ENCODE measurements at places on chromosomes 7 and 10.

DNA sequence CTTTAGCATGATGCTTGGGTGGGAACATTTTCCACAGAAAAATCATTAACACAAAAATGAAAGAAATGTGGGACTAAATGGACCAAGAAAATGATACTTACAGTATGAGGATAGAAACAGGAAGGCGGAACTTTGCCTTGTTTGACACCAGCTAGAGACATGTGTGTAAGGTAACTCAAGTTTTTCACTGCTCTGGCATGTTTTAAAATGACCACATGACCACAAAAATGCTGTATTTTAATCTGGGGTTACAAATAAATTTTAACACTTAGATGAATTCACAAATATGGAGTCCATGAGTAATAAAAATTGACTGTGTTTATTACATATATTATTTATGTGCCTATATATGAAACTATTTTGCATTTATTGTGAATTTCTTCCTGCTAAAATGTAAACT lies 100.9 kb upstream of the PHYHIPL start:
- no peak for DNase-seq

DNA sequence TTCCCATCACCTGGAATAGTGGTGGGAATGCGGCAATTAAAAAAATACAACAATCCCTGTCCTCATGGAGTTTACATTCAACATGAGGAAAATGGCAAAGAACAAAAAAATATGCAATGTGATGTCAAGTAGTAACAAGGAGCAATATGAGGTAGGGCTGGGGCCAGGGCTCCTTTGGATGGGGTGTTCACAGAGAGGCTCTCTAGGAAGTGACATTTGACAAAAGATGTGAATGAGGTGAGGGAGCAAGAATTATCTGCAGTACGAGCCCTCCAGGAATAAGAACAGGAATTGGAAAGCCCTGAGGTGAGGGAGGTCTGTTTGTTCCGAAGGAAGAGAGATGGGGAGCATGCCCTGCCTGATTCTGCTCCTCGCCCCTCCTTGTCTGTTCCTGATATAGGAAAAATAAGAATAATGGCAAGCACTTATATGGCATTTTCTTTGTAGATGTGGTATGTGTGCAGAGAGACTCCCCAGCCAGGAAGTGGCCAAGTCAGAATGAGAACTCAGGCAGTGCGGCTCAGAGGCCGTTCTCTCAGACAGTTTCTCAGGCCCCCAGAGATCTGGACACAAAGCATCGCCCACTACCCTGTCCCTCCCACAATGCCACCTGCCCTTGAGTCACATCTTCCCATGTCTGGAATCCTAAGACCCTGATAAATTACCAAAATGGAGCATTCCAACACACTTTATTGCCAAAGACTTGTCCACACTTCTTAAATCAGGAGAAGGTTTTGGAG lies 105.6 kb downstream of the APBB1IP start:
- DNase-seq, result no peak

DNA sequence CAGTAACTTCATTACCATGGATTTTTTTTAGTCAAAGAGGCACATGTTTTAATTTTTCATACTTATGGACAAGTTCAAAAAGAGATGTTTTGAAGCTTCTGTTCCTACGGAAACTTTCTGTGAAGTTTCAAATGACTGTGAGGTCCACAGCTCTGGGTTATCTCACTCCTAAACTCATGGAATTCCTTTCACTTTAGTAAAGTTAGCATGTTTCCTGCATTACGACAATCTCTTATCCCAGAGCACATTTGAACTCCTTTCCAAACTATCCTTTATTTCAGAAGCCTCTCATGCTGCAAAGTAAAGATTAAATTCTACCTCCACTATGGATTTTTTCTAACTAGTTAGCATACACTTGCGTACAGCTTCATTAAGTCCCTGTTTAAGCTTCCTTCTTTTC lies 15.3 kb upstream of the ADD3 start:
- DNase-seq, result no peak

DNA sequence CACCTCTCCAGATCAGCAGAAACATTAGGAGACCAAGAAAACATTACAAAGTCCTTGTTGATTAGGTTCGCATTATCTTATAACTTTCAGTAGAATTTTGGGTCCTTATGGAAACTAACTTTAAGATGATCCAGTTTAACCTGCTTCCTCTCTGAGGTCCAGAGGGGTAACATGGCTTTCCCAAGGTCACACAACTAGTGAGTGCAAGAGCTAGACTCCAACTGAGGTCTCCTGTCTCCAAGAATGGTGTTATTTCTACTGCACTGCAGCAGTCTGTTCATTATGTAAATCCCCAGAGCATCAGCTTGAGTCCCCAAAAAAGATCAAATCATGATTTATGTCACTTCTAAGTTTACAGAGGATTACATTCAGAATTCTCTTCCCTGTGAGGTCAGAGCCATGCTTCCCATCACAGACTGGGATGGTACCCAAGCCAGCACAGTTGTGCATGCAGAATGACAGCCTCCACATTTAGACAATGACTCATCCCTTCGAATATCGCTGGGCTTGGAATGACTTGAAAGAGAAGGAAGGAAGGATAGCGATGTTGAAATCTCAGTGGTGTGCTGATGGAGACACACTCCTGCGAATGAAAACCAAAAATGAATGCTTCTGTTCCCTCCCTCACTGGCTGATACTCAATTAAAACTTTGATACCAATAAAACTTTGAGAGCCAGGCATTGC lies 163.1 kb upstream of the PLXNA4 start:
- DNase-seq, result peak; percentile 89

DNA sequence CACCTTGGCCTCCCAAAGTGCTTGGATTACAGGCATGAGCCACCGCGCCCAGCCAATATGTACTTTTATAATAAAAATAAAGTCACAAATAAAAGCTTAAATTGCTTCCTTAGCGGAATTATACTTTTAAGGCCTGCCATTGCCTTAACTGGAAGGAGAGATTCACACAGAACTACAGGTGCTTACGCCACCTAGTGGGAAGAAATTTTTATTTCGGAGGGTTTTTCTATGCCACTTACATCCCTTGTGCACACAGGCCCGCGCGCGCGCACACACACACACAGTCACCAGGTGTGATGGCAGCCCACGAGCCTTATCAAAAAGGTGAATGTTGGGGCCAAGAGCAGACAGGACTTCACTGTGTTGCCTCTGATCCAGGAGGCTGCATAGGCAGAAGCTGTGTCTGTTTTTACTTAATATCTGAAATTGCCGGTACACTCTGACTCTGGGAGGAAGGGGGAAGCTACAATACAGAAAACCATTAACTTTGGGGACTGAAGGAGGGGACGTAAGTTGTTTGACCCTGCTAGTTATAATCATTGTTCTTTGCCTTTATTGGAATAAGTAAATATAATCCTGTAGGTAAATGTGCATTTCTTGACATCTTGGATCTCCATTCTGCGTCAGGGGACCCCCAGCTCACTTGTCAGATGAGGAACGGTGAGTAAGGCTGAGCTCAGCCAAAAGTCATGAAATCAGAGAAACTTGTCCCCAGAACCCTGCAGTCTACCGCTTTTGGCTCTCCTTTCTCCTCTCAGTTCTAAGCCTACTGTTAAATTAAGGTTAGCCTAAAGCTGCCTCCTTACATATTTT lies 87.1 kb downstream of the SLC16A9 start:
- peak; percentile 44 for DNase-seq

DNA sequence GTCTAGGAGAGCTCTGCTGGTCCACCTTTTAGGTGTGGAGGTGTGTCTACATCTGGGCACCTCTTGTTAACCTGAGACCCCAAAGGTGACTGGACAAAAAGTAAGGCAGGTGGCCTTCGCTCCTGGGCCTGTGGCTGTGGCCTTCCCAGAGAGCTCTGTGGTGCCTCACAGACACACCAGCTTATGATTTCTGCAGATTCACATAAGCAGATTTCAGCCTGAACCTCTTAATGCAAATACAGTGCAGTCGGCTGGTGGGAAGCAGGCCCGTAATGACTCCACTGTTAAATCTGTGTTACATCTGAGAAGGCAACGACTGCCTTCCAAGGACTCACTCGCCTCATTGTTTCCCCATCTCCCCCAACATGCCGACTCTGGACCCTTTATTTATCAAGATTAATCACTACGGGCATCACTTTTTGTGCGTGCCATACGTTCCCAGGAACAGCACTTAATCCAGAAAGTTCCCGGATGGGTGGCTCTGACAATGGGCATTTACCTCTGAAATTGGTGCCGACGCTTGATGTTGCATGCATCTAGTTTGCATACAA lies 119.8 kb downstream of the EBF3 start:
- no peak for DNase-seq

GRCh38 chr7:149569726-149570422 lies 72.3 kb upstream of the ZNF746 start:
- DNase-seq, result no peak

GRCh38 chr10:2978111-2978510 lies 89.2 kb upstream of the PFKP start:
- DNase-seq, result peak; percentile 53

GRCh38 chr10:77210645-77211044 lies 427.0 kb downstream of the KCNMA1 start:
- no peak for DNase-seq

DNA sequence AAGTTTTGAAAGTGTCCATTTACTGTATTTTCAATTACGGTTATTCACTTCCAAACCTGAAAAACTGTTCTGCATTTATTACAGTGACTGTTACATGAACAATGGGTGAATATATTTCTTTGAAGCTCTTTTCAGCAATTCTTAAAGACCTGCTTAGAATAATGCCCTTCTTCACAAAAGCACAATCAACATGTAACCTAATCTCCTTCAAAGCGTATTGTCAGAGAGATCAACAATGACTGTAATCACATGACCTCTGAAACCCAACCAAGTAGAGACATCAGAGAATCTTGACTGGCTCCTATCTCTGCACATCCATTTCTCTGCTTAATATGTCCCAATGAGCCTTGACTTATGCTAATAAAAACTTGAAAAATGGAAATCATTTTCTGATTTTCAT lies 126.7 kb downstream of the NRCAM start:
- no peak for DNase-seq

- peak; percentile 5 for DNase-seq
Measured at GRCh38 chr7:156816943-156817572, 75.9 kb downstream of the LMBR1 start.

DNA sequence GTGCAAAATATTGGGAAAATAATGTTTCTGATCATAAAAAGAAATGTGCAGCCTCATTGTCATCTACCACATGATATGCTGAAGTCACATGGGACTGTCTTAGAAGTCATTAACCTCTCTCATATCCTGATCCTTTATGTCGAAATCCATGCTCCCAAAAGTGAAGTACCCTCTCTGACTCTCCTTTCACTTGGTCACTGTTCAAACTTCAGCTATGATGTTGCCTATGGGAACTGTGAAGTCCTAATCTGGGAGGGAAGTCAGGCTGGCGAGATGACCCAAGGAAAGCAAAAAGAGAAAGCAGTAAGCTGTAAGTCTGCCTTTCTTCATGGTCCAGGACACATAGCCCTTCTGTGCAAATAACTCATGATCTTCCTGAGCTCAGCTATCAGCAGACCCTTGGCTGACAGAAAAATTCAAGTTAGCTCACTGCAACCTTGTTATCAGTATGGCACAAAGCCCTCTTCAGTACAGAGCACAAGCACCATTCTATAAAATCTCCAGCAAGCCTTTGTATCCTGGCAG lies 29.5 kb downstream of the WASL start:
- no peak for DNase-seq

GRCh38 chr7:116670409-116671015 lies 1.5 kb upstream of the MET start:
- DNase-seq, result no peak

DNA sequence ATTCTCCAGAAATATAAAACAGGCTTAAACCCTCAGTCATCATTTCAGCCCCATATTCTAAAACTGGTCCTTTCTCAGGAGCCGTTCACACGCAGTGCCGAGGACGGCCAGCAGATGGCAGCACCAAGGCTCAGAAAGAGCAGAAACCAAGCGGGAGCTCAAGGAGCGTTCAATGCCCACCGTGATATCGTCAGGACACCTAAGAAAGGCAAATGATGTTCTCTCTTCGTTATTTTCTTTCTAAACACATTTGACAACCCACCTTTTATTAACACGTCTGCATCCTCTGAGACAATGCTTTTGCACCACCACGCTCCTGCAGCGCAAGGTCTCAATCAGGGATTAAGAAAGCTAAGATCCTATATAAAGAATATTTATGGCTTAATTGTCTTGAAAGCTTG lies 45.7 kb upstream of the RBM33 start:
- DNase-seq, result peak; percentile 42

- DNase-seq, result no peak
Measured at GRCh38 chr7:42214060-42214679, 22.8 kb downstream of the GLI3 start.

- DNase-seq, result no peak
Measured at GRCh38 chr10:121600611-121601010, 2.4 kb upstream of the FGFR2 start.

GRCh38 chr10:1070919-1071318 lies 14.7 kb downstream of the WDR37 start:
- no peak for DNase-seq

DNA sequence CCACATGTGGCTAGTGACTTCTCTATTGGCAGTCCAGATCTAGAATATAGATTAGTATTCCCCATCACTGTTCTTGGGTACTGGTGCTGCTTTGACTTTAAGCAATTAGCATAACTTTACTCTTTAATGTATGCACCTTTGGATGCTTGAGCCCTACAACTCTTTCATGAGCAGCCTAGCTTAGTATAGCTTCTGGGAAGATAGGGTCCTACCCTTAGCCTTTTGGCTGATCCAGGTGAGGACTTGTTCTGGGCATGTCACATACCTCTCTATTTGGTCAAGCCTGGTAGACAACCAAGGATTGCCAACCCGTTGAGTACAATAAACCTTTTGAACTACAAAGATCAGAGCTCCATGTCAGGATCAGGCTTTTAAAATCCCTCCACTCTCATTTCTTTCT lies 17.7 kb downstream of the PCGF5 start:
- DNase-seq, result no peak

DNA sequence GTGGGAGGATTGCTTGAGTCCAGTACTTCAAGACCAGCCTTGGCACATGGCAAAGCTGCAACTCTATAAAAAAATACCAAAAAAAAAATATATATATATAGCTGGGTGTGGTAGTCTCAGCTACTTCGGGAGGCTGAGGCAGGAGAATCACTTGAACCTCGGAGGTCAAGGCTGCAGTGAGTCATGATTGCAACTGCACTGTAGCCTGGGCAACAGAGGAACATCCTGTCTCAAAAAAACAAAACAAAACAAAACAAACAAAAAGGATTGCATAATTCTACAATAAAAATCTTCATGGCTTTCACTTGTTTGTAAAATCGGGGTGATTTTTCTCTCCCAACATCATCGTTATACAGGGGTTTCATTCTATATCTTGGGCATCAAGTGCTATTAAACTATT lies 35.1 kb downstream of the GUSB start:
- peak; percentile 74 for DNase-seq

- DNase-seq, result peak; percentile 80
Measured at GRCh38 chr7:3272691-3273141, 28.3 kb upstream of the SDK1 start.

Measured in fibroblast of gingiva (primary cell).